ENCODE measurements at places on chromosomes 2 and 18.

DNA sequence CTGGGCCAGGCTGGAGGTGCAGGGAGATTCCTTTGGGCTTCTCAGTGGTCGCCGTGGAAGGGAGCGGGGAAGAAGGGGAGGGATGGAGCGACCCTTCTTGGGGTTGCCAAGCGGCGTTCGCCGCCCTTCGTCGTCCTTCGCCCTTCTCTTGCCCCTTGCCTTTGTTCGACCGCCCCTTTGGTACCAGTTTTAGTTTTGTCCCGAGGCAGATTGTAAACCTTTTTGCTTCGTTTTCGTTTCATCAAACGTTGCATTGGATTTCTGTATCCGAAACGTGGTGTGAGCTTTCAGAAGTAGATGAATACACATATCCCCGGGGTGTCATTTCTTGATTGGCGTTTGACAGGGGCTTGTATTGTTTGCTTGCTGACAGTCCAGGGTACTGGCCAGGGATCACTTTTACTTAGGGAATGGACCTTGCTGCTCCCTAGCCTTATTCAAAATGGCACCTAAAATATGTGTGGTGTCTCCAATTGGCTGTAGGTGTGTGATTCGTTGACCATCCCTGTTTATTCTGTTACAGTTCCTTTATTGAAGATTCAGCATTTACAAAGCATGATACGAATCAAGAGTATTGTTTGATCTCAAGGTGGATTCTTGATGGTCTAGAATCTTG lies 788 bp downstream of the USP14 start:
- no peak for DNase-seq

- no peak for DNase-seq
Measured at GRCh38 chr2:40279001-40279400, 172.9 kb downstream of the SLC8A1 start.

DNA sequence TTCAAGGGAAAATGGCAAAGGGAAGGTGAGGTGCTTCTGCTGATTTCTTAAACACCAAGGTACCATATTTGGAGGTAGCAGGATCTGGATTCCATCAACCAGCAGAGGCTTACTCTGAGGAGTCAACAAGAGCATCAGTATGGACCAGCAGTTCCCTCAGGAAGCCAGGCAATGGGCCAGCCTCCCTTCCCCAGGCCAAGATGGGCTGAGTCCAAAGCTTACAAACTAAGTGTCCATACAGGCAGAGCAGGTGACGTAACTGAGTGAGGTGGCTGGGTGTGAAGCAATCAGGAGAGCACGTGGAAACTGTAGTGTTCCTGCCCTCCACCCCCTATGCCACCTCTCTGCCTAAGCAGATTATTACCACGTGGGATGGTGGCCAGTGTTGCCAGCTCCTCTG lies 134.2 kb upstream of the HNRNPA3 start:
- no peak for DNase-seq

- DNase-seq = no peak
Measured at GRCh38 chr2:9981655-9982054, 30.2 kb downstream of the GRHL1 start.

- no peak for DNase-seq
Measured at GRCh38 chr2:191319186-191319585, 74.0 kb downstream of the MYO1B start.

- no peak for DNase-seq
Measured at GRCh38 chr18:75112186-75113096, 96.5 kb downstream of the PTGR3 start.

- no peak for DNase-seq
Measured at GRCh38 chr2:171128461-171128860, 32.2 kb downstream of the TLK1 start.

GRCh38 chr2:160603771-160604510 lies 110.3 kb upstream of the RBMS1 start:
- no peak for DNase-seq

- DNase-seq = no peak
Measured at GRCh38 chr2:96970910-96971309, 15.5 kb downstream of the FAM178B start.

DNA sequence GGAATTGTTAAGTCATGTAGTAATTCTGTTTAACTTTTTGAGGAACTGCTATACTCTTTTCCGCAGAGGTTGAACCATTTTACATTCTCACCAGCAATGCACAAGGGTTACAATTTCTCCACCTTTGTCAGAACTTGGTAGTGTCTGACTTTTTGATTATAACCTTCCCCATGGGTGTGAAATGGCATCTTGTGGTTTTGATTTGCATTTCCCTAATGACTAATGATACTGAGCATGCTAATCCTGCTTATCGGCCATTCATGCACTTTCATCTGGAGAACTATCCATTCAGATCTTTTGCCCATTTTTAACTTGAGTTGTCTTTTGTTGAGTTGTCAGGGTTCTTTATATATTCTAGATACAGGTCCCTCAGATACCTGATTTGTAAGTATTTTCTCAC lies 47.2 kb downstream of the CYB5A start:
- DNase-seq = no peak

- DNase-seq = no peak
Measured at GRCh38 chr2:44119878-44120277, 48.8 kb upstream of the PPM1B start.

DNA sequence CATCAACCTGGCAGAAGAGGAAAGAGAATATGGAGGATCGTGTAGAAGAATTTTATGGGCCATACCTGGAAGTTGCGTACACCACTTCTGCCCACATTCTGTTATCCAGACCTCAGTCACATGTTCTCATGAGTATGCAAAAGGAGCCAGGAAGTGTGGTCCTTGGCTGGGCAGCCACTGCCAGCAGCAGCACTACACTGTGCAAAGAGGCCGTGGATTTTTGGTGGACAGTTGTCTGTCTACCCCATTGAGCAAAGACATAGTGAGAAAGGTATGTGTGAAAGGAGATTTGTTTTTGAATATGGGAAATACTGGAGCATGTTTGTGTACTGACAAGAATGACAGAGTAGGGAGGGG lies 68.1 kb downstream of the SDC1 start:
- no peak for DNase-seq

DNA sequence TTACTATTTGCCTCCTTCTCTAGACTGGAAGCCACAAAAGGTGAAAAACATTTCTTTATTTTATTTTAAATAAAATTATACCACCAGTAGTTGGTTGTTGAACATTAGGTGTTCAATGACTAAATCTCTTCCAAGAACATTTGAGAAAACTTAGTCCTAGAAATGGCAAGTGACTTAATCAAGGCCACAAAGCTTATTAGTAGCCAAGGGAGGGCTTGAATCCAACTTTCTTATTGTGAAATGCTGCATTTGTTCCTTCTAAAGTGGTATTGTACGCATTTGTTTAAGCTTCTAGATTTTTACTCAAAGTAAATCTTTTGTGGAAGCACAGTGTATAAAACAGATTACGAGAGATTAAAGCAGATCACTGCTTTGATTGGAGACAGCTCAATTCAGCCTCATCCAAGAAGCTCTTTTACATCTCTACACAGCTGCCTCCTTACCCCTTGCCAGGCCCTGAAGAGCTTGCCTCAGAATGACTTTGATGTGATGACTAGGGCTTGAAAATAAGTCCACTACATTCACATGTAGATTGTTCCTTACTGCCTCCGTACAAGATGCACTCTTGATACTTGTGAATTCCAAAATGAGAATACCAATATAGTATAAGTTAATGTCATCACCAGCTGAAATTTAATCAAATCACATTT lies 244.8 kb downstream of the XIRP2 start:
- DNase-seq = no peak

DNA sequence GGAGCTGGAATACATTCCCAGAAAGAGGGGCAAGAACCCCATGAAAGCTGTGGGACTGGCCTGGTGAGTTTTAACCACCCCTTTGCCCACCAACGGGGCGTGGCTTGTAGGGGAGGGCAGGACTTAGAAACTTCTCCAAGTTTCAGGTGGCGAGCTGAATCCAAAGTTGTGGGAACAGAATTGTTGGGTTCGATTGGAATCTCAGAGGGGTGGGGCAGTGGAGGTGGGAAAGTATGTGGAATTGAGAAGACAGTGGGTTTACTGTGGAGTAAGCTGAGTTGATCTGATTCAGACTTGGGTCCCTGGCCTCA lies 1.1 kb downstream of the PNKD start:
- DNase-seq = no peak

DNA sequence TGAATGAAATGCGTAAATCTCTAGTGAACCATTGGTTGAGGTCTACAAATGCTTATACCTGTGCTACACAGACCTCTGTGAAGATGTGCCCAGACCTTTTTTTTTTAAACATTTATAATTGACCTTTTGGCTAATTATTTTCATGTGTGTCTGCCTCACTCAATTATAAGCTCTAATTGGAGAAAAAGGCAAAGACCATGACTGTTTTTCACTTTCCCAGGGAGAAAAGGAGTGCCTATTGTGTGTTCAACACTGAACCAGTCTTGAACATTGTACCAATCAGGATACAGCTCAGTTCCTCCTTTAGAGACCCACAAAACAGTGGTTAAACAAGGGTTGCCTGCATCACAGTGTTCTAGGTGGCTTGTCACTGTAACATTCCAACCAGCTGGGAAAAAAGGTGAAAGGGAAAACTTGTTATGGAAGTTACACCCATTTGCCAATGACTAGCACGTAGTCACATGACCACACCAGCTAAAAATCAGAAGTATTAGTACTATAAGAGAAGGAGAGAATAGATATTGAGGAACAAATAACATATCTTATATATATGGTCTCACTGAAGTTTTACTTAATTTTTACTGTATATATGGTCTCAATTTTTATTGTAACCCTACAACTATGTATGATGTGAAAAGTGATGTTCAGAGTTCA lies 13.4 kb downstream of the TANK start:
- DNase-seq = no peak

GRCh38 chr2:22801071-22801470 lies 583.9 kb upstream of the KLHL29 start:
- no peak for DNase-seq

DNA sequence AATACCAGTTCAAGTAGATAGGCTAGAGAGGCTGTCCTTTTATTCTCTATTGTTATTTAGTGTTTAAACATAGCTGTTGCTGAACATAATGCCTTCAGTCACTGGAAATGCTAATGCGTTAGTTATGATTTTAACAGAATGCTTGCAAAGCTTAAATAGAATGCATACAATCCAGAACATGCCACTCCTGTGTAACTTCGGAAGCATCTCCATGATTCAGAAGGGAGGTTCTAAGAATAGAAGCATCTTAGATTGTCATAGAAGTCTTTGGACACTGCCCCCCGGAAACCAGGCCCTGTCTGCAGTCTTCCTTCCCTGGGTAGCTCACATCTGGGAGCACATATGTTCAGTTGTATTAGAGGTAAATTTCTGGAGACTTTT lies 73.2 kb downstream of the ZNF532 start:
- no peak for DNase-seq

GRCh38 chr2:175981551-175981950 lies 20.5 kb downstream of the LNPK start:
- no peak for DNase-seq

GRCh38 chr18:36903215-36903928 lies 74.4 kb downstream of the KIAA1328 start:
- DNase-seq = no peak

DNA sequence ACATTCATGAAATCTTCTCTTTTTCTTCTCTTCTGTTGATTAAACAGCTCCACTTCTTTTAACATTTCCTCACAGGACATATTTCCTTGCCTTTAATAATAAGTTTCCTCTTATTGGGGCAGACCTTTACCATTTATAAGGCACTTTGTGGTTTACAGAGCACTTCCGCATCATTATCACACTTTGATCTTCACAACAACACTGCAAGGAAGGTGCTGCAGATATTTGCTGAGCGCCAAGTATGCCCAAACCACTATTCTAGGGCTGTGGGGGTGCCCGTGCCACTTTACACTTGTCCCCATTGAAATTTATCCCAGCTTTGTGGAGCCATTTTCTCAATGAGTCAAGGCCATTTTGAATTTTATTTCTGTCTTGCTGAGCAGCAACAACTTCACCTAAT lies 246.6 kb downstream of the SS18 start:
- no peak for DNase-seq

DNA sequence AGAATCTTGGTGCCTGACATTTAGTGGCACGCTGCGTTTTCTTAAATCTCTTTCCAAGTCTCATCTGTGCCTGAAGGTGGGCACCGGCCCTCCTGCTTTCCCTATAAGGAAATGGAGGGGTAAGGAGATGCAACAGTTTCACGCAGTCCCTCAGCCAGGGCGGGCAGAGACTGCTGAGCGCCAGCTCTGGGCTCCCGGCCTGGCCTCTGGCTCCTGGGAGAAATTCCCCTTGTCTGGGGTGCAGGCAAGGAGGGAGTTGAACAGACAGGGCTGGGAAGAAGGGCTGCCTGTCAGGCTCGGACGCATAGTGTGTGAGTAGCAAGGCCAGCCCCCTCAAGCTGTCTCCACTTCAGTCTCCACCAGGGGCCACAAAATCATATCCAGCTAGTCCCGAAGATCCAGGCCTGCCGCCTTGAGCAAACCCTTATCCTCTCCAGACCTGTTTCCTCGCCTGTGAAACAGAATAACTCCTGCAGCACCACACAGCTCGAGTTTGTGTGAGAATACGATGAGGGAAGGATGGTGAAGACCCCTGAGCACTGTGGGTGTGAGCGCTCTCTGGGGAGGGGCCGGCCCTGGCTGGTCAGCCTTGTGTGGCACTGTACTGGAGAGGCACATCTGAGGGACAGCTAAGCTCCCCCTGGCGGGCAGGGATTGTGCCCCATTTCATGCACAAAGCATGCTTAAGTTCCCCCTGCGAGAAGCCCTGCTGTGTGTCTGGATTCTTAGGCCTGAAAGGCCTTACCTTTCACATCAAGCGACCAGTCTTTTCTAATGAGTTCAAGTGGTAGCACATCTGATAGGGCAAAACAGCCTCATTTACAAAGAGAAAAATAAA lies 33.8 kb downstream of the SDC1 start:
- DNase-seq = peak; percentile 37

DNA sequence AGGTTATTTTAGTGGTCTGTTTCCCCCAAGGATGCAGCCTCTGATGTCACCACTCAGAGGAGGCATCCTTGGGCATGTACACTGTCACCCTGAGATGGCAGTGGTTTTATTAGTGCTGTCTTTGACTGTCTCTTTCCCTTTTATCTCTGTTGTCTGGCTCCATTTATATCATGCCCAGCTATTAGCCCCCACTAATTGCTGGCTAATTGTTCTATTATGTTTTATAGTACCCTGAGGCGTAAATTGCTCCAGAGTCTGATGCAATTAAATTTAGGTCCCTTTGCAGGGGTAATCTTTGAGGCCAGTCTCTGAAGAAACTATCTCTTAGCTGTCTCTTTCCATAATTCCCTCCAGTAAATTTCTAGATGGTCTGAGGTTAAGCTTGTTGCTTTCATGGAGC lies 301.0 kb upstream of the KLHL29 start:
- no peak for DNase-seq

DNA sequence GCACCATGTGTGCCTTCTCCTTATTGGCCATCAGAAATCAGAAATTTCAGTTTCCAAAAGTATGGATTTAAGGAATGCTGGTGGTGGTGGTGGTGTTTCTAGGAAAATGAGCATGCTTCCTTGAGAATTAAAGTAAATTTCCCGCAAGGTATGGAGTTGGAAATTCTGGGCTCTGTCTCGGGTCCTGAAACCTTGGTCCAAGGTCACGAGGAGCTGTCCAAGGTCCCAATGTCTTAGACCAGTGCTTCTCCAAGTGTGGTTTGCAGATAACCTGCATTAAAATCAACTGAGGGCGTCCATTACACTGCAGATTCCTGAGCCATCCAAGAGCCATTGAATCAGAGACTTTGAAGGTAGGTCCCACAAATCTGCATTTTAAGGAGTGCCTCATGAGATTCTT lies 210.9 kb upstream of the PKDCC start:
- peak; percentile 75 for DNase-seq

GRCh38 chr2:11743846-11744553 lies 2.4 kb upstream of the LPIN1 start:
- peak; percentile 81 for DNase-seq
